ENCODE measurements at places on chromosomes 5 and 9. TPM values are rescaled to one million over a fixed set of nuclear protein-coding genes. Genes with fewer than 3 reads are reported as not detected.

GRCh38 chr5:177378884-177379883 is 5.0 kb upstream of the SLC34A1 start:
- no peak for DNase-seq

MORN5 gene
- not detected for total RNA-seq

DNA sequence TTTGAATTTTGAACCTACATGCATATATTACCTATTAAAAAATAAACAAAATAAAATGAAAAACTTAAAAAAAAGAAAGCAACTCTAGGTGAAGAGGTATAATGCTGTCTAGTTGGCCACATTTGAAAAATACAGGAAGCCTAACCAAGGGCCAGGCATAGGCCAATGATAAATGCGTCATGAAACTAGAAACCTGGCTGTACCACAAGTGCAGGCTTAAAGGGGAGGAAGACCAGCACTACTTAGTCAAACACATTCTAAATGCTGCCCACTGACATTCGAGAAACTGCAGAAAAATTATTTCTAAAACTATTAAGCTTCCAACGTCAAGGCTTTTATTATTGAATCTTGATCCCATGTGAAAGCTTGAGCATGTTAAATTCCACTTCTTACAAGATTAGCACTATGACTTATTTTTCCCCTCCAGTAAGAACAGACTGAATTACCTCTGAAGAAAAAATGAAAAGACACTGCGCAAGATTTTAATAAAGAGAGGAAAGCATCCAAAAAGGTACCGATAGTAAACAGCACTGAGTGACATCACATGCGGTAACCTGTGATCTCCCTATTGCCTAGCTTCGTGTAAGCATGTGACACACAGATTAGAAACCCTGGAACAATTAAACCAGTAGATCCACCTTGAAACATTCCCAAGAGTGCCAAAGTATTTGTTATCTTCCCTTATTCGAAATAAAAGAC is 16.2 kb downstream of the CDC14B start:
- no peak for DNase-seq

- no peak for DNase-seq
These were observed 128.3 kb upstream of the HAPLN1 start for GRCh38 chr5:83848941-83849340.

SLC34A1 gene
- 0.10 TPM for total RNA-seq

DNA sequence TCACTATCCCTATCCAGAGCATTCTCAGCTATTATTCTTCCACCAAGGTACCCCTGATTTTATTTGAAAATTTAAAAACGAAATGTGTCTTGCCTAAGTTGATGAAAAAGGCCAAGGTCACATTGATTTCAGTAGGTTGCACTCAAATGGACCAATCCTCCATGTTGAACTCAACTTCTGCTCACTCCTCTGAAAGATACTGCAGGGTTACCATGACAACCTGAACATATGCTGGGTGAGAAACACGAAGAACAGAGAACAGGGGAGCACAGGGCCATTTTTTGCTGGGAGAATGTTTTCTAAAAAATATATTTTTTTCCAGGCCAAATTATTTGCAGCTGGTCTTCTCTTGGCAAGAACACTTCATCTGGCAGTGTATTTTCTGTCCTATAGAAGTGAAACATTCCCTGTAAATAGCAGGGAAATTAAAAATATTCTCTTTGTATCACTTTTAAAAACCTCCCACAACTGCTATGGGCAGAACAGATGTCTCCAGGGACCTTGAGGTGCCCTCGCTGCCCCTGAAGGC is 215.9 kb downstream of the NXNL2 start:
- DNase-seq, result no peak

- no peak for DNase-seq
These were observed 33.9 kb downstream of the FTMT start for GRCh38 chr5:121885630-121886029.

ZDHHC12 gene
- 67.2 TPM for total RNA-seq

DNA sequence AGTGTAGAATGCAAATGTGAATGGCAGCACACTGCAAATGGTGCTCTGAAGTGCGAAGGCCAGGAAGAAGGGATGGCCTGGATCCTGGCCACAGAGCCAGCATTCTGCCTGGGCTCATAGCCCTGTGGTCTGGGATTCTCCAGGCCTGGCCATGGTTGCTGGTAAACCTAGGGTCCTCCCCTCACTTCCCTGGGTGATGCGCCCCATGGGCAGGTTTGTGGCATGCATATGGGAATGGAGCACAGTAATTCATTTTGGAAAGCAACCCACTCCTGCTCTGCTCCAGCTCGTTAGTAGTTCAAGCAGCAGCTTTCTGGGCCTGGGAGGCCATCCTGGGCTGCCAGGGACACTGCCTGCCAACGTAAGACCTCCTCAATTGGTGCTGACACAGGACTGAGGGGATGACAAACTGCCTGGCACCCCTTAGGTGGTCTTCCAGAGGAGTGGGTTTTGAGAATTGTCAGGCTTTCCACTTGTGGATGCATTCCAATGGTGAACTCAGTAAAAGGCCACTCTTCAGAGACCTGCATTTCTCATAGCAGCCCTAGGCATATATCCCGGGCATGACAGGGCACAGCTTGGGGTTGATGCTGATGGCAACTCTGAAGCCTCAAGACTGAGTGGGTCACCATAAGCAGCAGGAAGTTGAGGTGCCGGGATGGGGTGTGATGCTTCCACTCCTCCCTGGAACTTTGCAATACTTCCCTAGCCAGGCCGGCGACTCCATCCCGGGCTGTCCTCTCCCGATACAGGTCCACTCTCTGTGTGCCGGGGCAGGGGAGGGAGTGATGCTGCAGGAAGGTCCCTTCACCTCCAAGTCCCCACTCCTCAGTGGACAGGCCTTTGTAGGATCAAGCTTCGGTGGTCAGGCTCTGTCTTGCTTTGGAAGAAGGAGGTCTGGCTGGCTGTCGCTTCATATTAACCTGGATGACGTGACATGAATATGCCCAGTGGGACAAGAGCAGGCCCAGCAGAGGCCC is 1.2 kb upstream of the SLC25A48 start:
- DNase-seq, result no peak

GRCh38 chr9:113531919-113532808 is 68.6 kb downstream of the RGS3 start:
- no peak for DNase-seq

- no peak for DNase-seq
These were observed 30.7 kb downstream of the DHX29 start for GRCh38 chr5:55276771-55277170.

B4GALT7 gene
- 23.6 TPM for total RNA-seq

DNA sequence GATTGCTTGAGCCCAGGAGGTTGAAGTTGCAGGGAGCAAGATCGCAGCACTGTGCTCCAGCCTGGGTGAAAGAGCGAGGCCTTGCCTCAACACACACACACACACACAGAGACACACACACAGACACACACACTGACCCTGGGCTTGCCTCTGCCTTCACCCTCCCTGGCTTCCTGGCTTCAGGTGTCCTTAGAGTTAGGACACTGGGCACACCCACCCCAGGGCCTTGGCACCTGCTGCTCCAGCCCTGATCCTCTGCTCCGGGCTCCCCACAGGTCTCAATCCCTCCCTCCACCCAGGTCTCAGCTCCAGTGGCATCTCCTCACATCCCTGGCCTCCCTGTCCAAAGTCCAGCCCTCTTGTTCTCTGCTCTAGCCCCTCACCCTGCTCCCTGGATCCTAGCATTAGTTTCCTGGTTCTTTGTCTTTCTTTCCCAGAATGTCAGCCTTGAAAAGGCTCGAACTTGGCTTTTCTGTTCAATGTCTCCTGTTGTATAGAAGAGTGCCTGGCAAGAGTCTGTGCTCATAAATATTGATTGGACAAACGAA is 212.9 kb downstream of the C9orf50 start:
- DNase-seq, result no peak

OGN gene
- 0.11 TPM for total RNA-seq

DNA sequence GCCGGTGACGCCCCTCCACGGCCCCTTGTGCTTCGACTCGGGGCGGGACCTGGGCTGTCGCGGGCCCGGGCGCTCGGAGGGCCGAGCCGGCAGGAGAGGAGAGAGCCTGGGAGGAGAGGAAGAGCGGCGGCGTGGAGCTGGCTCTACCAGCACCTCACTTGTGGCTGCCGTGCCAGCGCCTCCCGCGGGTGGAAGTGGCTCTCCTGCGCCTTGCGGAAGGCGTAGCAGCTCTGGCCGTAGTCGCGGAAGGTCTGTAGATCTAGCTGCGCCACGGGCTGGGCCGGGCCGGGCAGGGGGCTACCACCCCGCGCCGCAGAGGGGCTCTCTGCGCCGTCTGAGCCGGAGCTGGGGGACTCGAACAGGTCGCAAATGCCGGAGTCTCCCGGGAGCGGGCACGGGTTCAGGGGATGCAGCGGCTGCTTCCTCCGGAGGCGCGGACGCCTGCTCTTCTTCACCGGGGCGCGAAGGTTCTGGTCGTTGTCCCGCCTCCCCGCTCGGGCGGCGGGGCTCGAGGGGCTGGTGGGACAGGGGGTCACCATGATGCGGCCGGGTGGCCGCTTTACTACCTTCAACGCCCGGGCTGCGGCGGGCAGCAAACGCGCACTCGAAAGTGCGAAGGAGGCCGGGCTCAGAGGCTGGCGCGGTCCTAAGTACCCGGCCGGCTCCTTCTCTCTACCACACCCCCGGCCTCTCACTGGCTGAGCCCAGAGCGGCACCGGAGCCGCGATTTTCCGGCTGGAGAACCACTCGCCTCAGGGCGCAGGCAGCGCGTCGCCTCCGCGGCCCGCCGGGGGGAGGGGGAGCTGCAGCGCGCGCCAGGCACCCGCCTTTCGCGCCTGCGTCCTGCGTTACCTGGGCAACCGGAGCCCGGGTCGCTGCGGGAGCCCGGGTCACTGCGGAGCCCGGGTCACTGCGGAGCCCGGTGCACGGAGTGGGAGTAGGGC is at the start of gene CCNO:
CCNO (minus strand) TSS at position 624 of the 944 bp plus-strand sequence; CDS start at position 539, 85 bp downstream.
- DNase-seq, result no peak

TAF11L5 gene
- total RNA-seq, result not detected

Measured in GM12878 (cell line).